ENCODE measurements at places on chromosomes 1 and 21. TPM values are rescaled to one million over a fixed set of nuclear protein-coding genes. Genes with fewer than 3 reads are reported as not detected.

CCDC17 gene
- 0.17 TPM for polyA plus RNA-seq

ANKRD35 gene
- 0.67 TPM for polyA plus RNA-seq

CCDC27 gene
- polyA plus RNA-seq = not detected

TMEM82 gene
- not detected for polyA plus RNA-seq

FYB2 gene
- polyA plus RNA-seq = not detected

HSD3B2 gene
- polyA plus RNA-seq = not detected

TFF3 gene
- not detected for polyA plus RNA-seq

CHRM3 gene
- polyA plus RNA-seq = 0.12 TPM

ATP5PF gene
- polyA plus RNA-seq = 178 TPM

CTTNBP2NL gene
- 9.0 TPM for polyA plus RNA-seq

HHIPL2 gene
- 0.03 TPM for polyA plus RNA-seq

KCNE2 gene
- polyA plus RNA-seq = not detected

SPRR2G gene
- not detected for polyA plus RNA-seq

KCNH1 gene
- polyA plus RNA-seq = not detected

PLPP3 gene
- 2.4 TPM for polyA plus RNA-seq

ST7L gene
- polyA plus RNA-seq = 8.3 TPM

AKR7A3 gene
- polyA plus RNA-seq = 0.16 TPM

CD48 gene
- polyA plus RNA-seq = not detected

LAMC2 gene
- 1,668 TPM for polyA plus RNA-seq

NBPF4 gene
- not detected for polyA plus RNA-seq

IGSF21 gene
- polyA plus RNA-seq = not detected

ADORA1 gene
- 0.74 TPM for polyA plus RNA-seq

DDAH1 gene
- 7.6 TPM for polyA plus RNA-seq

NEK2 gene
- 14.3 TPM for polyA plus RNA-seq

AADACL4 gene
- polyA plus RNA-seq = not detected
